GM23248 (cell line): ENCODE measurements at places on chromosomes 6 and 20. TPM values are rescaled to one million over a fixed set of nuclear protein-coding genes. Genes with fewer than 3 reads are reported as not detected.

Gene DAAM2
- polyA plus RNA-seq: 1.8 and 2.0 TPM in 2 replicates

Gene BMP2
- 0.33 and 0.34 TPM in 2 replicates for polyA plus RNA-seq

Gene BPIFB1
- polyA plus RNA-seq: not detected in 2 replicates

Gene TMEM170B
- 0.14 TPM in 2 replicates for polyA plus RNA-seq

Gene SASH1
- polyA plus RNA-seq: 68.5 and 69.1 TPM in 2 replicates

Gene EDN1
- polyA plus RNA-seq: 4.1 and 5.2 TPM in 2 replicates

Gene BFSP1
- polyA plus RNA-seq: 0.25 and 0.28 TPM in 2 replicates

Gene LHFPL5
- not detected in 2 replicates for polyA plus RNA-seq

Gene BTBD9
- polyA plus RNA-seq: 6.6 and 10.0 TPM in 2 replicates

Gene DNMT3B
- polyA plus RNA-seq: 0.81 and 0.85 TPM in 2 replicates

Gene CEP85L
- polyA plus RNA-seq: 11.7 and 12.4 TPM in 2 replicates

- no peak for DNase-seq
Observed at GRCh38 chr20:18922898-18923297, 109.3 kb downstream of the SCP2D1 start.

DNA sequence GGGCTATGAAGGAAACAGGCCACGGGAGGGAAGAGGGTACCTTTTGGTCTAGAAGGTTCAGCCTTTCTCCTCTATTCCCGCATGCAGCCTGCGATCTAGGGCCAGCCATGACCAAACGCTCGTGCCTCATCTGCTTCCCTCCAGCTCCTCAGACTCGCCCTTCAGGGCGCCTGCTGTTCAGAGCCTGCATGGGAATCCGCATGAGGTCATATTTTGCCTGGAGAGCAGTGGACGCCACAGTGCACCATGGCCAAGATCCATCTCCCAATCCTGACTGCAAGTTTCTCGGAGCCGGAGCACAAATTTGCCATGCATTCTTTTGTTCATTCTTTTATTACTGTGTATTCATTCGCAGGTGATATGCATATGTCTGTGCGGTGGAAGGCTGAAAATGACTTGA lies 608.1 kb downstream of the QKI start:
- DNase-seq: no peak

- DNase-seq: no peak
Observed at GRCh38 chr6:52504782-52505136, 72.1 kb downstream of the TRAM2 start.

GRCh38 chr6:13000537-13000936 lies 284.0 kb downstream of the PHACTR1 start:
- DNase-seq: no peak

DNA sequence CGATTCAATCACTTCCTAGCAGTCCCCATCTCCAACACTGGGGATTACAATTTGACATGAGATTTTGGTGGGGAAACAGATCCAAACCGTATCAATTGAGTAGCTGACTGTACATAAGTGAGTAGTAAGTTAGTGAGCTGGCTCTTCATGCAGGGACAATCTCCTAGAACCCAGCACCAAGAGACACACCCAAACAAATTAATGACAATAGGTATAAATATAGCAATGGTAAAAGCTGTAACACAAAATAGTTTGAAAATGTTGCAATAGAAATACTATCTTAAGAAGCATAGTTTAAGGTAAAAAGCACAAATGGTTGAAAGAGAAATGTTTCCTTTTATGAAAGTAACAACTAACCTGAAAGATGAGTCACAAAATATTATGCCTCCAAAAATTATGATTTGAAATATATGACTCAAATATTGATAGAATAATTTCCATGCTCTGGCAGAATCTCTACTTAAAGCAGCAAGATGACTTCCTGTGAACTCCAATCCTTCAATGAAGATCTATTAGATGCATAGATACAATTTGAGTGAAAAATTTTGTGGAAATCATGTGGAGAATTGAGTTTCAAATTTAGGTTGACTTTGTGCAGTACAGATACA lies 5.4 kb upstream of the SIRPB1 start:
- no peak for DNase-seq

- no peak for DNase-seq
Observed at GRCh38 chr6:170198298-170198697, 92.6 kb downstream of the DLL1 start.

- no peak for DNase-seq
Observed at GRCh38 chr20:3342766-3343165, 64.7 kb downstream of the DNAAF9 start.

- no peak for DNase-seq
Observed at GRCh38 chr6:13290335-13290734, 38.0 kb downstream of the TBC1D7 start.

GRCh38 chr6:160265869-160266476 lies 7.4 kb upstream of the SLC22A2 start:
- no peak for DNase-seq

GRCh38 chr20:44683263-44684046 lies 31.7 kb upstream of the CCN5 start:
- peak; percentile 74 for DNase-seq

DNA sequence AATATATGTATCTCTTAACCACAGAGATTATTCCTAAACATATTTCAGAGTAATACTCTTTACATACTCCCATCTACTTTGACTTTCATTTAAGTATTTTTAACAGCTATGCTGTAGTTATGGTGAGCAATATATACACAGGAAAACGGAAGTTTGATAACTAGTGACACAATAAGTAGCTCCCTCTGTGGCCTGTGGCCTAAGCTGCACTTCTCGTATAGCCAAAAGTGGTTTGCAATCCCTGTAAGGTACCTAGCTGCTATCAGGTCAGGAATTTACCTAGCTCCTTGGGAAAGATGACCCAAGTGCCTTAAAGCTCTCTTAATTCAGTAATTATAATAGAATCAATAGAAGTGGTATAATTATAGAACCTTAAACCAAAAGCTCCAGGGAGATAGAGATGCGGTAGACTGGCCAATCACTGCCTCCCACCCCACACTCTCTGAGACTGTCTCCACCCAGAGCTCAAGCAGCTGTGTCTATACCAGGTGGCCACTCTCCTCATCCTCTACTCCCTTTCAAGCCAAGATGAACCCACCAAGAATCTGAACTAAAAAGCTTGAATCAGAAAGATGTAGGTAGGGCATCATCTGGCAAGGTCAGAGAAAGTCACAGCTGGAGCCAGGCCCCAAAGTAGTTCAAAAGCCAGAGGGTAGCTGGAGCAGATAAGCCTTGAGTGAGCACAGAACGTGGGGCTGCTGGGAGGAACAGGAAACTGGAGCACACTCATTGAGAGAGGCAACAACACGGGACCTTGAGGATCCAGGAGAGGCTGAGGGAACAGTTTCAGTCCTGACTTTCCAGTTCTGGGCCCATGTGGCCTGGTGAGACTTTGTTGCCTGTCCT lies 84.9 kb upstream of the ASF1A start:
- DNase-seq: no peak

- DNase-seq: no peak
Observed at GRCh38 chr6:7868926-7869325, 41.7 kb downstream of the TXNDC5 start.

- DNase-seq: peak; percentile 36
Observed at GRCh38 chr6:16105854-16106253, 23.0 kb upstream of the MYLIP start.

- DNase-seq: no peak
Observed at GRCh38 chr6:10174056-10174455, 240.8 kb downstream of the TFAP2A start.

DNA sequence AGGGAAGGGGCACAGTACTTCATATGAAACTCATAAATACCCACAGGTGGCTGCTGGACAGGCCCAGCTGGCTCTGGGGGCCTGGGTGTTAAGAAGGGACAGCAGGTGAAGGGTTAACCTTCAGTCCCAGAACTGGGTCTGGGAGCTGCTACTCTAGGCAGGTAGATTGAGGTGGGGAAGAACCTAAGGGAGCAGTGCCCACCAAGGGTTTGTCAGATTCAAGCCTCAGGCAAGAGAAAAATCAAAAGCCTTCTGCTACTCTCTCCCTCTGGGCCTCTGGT lies 5.6 kb downstream of the RPL10A start:
- DNase-seq: no peak

DNA sequence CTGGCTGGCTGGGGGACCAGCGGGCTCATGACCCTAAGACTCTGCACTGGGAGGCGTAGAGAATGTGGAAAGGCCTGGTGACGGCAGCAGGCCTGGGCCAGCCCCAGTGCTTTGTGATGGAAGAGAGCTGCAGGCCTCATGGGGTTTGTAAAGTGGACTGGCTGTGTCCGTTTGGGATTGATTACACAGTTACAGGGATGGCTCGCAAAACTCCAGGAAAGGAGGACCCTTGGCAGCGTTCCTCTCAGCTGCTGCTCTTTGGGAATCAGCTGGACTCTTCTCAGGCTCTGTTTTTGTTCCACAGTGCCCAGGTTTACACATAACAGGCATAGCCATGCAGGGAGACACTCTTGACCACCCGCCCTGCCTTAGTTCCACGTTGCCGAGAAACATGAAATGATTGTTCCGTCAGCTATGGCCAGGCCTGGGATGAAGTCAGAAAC lies 89.0 kb downstream of the SLX4IP start:
- no peak for DNase-seq

DNA sequence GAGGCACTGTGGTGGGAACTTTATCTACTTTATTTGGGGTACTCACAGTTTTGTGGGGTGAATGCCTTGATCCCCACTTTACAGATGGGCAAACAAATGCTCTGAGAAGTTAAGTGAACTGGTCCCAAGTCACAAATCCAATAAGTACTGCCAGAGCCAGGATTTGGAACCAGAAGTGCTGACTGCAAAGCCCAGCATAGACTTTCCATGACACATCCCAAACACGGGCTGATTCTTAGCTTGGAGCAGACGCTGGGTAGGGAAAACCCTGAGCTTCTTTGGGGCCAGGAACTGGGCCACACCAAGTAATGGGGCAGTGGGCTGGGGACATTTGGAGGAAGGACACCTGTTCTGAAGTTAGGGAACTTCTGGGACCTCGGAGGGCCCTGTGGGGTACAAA lies 20.3 kb downstream of the RIN2 start:
- peak; percentile 58 for DNase-seq

DNA sequence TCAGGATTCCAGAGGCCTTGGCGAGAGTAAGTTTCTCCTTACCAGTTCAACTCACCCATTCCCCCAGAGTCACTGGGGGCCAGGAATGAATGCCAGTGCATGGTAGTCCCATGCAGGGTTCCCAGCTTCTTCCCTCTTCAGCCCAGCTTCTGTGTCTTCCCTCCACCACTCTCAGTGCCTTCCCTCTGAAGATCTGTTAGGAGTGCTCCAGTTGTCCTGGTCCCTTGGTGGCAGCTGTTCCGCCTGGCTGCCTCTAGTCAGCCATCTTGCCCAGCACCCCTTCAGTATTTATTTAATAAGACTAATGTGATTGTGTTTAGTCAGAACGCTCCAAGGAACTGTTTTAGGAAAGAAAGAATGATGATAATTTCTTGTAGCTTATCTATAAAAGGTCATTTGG lies 23.1 kb downstream of the FIG4 start:
- no peak for DNase-seq

GRCh38 chr6:148629592-148630465 lies 117.0 kb upstream of the UST start:
- DNase-seq: peak; percentile 80

- no peak for DNase-seq
Observed at GRCh38 chr6:107629548-107630129, 139.7 kb downstream of the SOBP start.

- no peak for DNase-seq
Observed at GRCh38 chr6:21294144-21294543, 299.4 kb upstream of the SOX4 start.

DNA sequence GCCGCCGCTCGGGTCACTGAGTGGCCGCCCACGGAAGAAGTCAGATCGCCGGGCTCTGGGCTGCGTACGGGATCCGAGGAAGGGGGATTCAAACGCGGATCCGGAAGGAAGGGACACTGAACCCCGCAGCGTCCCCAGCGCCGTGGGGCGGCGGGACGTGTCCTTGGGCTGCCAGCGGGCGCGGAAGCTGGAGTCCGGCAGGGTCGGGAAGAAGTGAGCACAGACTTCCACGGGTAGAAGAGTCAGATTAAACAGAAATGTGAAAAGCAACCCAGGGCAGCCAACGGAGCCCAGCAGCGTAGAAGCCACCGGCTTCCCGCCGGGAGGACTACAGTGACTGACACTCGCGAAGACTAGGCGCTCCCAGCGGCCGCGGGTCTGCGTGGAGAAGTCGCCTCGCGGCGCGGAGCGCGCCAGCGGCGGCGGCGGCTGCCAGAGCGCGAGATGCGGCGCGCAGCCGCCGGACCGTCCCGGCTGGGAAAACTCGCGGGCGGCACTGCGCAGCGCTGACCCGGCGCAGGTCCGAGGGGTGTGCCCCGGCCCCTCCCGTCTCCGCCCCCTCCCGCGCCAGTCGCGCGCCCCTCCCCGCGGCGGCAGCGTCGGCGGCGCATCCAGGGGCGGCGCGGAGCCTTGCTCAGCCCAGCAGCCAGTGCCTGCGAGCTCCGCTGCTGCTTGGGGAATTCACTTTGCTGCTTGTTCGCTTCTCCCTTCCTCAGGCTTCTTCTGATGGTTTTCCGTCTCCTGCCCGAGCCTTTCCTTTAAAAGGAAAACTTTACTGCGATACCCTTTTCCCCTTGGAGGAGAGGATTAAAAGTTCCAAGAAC lies at the start of gene SAMD5:
TSS of gene SAMD5 (plus strand) at position 649 of the 824 bp plus-strand sequence. CDS start 239 bp downstream, outside the sequence.
- DNase-seq: peak; percentile 61
